Ammon's horn (tissue), 1 donor: ENCODE measurements at places on chromosomes 5 and 9.

- DNase-seq = no peak
Measured at GRCh38 chr5:2124434-2125170, 241.9 kb upstream of the IRX4 start.

GRCh38 chr5:110612794-110613247 lies 113.7 kb downstream of the TMEM232 start:
- DNase-seq = no peak

GRCh38 chr9:17121264-17121663 lies 13.6 kb upstream of the CNTLN start:
- no peak for DNase-seq

DNA sequence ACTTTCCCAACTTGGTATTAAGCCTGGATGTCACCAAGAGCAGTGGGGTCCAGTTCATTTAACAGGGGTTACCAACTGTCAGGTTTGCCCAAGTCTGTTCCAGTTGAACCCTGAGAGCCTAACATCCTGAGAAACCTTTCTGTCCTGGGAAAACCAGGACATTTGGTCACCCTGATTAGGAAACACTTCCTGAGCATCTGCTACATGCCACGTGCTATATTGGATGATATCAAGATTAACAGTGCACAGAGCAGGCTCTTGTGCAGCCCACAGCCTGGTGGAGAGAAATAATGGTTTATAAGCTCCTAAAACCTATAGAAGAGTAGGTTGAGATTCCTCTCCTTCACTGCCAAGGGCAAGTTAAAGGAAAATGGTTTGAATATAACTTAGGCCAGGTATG lies 102.9 kb upstream of the RAD23B start:
- no peak for DNase-seq

DNA sequence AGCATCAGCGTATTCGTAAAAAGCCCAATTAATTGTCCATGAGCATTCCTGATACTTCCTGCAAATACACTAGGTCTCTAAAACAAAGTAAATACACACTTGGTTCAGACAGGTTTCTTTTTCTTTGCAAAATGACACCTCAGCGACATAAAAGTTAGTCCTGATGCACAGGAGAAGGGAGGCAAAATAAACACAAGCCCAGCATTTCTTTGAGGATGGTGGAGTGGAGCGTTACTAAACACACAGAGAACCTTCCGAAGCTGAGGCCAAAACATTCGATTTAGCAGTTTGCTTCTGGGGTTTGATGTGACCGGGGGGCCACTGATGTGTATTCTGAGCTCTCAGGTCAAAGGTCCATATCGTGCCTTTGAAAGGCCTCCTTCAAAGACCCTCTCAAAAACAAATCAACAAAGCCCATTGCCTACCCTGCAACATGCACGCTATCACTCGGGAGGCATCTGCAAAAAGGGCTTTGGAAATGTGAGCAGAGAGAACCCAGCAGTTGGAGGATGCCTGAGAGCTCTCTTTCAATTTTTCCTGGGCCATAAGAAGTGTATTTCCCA lies 268.4 kb upstream of the PANK3 start:
- no peak for DNase-seq

- peak; percentile 59 for DNase-seq
Measured at GRCh38 chr5:35003018-35003957, 44.5 kb downstream of the AGXT2 start.

DNA sequence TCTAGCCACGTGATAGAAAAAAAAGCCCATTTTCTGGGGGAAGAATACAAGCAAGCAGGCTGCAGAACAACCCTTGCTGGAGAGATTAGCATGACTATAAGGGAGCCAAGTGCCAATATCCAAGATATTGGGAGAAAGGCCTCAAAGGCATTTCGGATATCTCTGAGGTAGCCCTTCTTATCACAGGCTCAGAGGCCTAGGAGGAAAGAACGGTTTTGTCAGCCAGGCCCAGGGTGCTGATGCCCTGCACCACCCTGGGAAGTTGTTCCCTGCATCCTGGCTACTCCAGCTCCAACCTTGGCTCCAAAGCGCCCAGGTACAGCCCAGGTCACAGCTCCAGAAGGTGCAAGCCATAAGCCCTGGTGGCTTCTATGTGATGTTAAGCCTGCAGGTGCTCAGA lies 66.4 kb downstream of the C9orf153 start:
- DNase-seq = no peak

- no peak for DNase-seq
Measured at GRCh38 chr5:82297711-82298110, 19.6 kb upstream of the RPS23 start.

DNA sequence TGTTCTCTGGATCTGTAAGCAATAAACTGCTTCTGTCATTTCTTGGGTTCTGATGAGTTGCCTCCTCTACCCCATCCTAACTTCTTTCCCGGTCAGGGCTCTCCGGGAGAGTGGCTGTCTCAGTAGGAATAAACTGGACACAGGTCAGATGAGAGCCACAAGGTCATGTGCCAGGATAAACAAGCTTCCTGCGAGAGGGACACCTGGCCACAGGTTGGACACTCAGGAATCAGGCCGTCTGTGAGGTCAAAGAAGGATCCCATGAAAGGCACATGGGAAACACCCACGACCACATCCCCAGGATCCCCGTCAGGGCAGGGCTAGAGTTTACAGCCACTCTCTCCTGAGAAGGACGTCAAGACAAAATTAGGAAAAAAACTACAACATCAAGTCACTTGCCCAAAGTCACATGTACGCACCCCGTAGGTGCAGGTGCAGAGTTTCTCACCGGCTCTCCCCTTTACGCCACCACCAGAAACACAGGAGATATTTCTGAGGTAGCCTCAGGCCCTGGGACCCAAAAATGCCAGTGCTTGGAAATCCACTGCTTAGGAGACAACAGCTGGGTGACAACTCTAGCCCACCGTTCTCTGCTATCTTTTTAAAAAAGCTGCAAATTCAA lies 28.7 kb downstream of the CCT5 start:
- no peak for DNase-seq

DNA sequence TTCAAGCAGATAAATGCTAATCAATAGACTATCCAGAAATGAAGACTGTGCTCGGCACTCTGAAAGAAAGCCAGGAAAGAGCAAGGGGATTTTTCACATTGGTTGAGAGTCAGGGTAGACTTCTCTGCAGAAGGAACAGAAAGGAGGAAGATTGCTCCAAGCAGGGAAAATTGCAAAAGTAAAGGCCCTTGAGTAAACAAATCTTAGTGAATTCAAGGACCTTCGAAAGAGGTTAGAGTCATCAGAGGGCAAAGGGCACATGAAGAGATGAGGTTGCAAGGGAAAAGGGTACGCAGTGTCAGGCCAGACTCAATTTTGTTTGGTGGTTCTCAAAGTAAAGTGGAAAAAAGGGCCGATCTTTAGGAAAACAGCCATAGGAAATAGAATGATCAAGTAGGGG lies 157.6 kb upstream of the RAI14 start:
- no peak for DNase-seq

DNA sequence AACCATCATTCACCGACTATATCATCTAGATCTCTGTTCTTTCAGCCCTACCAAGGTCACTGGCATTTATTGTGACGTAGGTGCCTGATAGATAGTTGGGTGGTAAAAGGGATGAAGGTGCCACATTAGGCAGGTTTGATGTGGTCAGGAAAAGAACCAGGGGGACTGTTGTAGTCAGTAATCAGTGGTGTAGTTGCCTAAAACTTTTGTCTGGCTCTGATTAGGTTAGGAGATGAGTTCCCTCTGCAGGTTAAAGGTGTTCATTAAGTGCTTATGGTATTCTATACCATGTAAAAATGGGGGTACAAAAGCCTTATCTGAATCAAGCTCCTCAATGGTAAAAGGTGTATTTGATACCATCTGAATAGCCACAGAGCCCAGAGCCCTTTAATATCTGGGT lies 55.6 kb downstream of the KCNN2 start:
- DNase-seq = no peak

DNA sequence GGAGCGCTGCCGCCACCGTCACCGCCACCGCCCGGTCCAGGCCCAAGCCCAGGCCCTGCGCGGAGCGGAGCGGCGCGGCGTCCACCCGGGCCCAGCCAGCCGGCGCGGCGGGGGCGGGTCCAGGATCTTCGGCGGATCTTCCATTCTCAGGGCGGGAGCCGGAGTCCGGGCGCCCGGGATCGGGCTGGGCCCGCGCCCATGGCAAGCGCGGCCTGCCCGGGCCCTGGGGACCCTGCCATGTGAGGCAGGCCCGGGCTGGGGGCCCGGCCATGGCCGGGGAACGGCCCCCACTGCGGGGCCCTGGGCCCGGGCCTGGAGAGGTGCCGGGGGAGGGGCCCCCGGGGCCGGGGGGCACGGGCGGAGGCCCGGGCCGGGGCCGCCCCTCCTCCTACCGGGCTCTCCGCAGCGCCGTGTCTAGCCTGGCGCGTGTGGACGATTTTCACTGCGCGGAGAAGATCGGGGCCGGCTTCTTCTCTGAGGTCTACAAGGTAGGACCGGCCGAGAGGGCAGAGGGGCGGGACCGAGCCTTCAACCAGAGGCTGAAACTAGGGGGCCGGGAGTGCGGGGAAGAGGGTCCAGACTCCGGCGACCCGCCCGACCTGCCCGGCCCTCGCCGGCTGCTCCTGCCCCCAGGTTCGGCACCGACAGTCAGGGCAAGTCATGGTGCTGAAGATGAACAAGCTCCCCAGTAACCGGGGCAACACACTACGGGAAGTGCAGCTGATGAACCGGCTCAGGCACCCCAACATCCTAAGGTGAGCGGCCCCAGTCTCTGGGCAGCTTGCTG lies 482 bp downstream of the TESK1 start:
- no peak for DNase-seq

DNA sequence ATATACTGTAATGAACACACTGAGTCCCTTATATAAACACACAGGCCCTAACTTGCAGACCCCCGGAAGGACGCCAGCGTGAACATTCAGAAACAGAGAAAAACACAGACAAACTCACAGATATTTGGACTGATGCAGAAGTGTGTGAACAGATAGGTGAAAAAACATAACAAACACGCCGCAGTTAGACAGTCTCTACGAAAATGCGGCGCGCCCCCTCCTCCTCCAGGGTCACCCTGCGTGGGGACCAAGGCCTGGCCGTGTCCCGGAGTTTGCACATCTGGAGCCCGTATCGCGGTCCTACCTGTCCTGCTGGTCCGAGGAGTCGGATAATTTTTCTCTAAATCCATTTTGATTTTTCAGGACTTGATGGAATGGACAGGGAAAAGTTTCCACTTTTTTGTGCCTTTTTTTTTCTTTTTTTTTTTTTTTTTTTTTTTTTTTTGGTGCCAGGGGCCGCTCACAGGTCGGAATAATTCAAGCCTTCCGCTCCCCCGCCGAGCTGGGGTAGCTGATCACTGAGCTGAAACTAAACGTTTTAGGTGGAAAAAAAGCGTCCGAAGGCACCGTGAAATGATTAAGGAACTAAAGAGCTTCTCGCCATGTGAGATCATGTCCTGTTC lies at the start of gene PAX5:
TSS of gene PAX5 (minus strand) at position 587 of the 623 bp plus-strand sequence. CDS start at position 350, 237 bp downstream.
- DNase-seq = no peak

DNA sequence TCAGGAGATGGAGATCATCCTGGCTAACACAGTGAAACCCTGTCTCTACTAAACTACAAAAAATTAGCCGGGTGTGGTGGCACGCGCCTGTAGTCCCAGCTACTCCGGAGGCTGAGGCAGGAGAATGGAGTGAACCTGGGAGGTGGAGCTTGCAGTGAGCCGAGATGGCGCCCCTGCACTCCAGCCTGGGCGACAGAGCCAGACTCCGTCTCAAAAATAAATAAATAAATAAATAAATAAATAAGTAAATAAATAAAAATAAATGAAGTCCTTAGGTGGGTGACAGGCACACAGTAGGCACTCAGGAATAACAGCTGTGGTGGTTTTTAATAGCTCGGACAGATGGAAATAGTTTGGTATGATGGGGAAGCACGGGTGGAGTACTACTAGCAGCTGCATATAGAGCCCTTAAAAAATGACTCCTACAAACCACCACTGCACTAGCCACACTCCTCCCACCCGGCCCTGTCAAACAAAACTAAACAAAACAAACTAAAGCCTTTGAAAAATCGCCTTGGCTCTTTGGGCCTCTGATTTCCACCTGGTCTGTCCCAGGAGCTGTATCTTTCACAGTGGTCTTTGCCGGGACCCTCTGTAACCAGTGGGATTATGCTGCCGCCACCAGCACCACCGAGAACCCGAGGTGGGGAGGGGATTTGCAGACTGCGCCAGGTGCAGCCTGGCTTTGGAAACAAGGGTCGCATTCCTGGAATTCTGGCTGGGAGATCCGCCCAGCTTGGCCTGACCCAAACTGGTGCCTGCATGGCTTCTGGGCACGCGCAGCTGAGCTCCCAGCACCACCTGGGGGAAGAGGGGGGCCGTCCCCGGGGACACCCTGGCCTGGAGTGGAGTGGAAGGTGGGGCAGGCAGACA lies 5.1 kb upstream of the WDR5 start:
- DNase-seq = no peak

- DNase-seq = no peak
Measured at GRCh38 chr5:170606941-170607340, 103.1 kb downstream of the KCNIP1 start.

DNA sequence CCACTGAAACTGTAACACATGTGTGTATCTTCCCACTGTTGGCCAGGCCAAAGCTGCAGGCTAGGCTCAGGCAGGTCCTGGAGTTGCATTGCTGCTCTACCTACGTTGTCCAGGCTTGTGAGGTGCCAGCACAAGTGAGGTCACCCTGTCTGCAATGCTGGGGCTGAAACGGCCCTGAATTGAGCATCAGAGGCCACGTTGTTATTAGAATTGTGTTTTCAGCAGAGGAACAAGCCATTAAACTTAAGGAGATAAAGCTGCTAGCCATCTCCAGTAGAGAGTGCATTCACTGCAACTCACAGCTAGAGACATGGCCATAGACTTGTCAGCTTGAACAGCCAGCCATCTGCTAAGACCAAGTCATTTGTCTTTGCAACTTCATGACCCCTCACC lies 191.8 kb downstream of the SEMA6A start:
- DNase-seq = no peak

GRCh38 chr5:167104351-167104750 lies 1187.1 kb upstream of the WWC1 start:
- no peak for DNase-seq

GRCh38 chr9:30484690-30485089 lies 1899.8 kb upstream of the ACO1 start:
- no peak for DNase-seq

GRCh38 chr5:73968246-73968645 lies 342.2 kb downstream of the ARHGEF28 start:
- DNase-seq = no peak

DNA sequence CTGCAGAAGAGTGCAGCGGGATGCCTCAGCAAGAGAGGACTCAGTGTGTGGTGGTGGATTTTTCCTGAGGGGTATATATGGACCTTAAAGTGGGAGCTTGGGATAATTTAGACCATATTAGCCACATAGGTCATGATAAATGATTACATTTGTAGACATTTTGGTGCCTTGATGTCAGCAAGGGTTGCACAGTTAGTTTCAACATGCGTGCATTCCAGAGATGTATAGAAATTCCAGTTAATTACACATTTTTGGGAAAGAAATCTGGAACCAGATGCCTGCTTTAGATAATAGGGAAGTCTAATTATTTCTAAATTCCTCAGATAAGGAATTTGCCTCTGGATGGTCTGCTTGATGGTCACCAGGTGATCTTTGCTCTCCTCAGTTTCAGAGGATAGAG lies 440.6 kb upstream of the PAPPA start:
- no peak for DNase-seq

- DNase-seq = no peak
Measured at GRCh38 chr5:173408946-173409345, 80.7 kb upstream of the STC2 start.
